ENCODE measurements at places on chromosomes 3 and 15. TPM values are rescaled to one million over a fixed set of nuclear protein-coding genes. Genes with fewer than 3 reads are reported as not detected.

NR2E3 gene
- total RNA-seq: not detected

ARNT2 gene
- total RNA-seq: 1.0 TPM

STRIT1 gene
- not detected for total RNA-seq

KAT2B gene
- 5.5 TPM for total RNA-seq

NMB gene
- total RNA-seq: 12.0 TPM

DUOXA2 gene
- not detected for total RNA-seq
